Naive B cell (primary cell): ENCODE measurements at places on chromosomes 4 and X.
A peak's percentile ranks its signal among the peaks of the same experiment; 100 is the strongest.

DNA sequence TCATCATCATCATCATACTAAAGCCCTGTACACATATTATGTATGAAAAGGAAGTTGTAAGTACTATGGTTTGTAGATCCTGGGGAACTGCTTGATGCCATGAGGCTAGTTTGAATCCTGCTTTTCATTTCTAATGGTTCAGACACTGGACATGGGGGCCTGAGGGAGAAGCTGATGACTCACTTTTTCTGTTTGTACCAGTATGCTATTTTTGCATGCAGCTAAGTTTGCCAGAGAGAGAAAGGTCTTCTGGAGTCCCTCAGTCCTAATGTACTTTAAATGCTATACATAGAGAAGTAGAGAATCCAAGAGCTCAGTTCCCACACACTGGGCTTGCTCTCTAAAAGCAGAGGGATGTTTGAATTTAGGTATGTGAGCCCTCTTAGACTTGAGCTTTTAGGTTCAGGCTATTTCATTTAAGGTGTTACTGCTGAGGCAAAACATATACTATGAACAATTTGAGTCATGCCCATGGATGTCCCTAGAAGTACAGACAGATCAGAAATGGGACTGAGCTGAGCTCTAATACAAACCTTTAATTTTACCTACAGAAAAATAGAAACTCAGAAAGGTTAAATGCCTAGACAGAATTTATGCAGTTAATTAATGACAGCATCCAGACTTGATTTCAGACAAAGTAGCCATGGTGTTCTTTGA is 17.6 kb upstream of the HS3ST1 start:
- DNase-seq, result no peak

GRCh38 chr4:184189966-184190365 is 27.7 kb downstream of the ENPP6 start:
- DNase-seq, result no peak

- DNase-seq, result no peak
Observed at GRCh38 chr4:66840178-66840577, 705.1 kb downstream of the CENPC start.

DNA sequence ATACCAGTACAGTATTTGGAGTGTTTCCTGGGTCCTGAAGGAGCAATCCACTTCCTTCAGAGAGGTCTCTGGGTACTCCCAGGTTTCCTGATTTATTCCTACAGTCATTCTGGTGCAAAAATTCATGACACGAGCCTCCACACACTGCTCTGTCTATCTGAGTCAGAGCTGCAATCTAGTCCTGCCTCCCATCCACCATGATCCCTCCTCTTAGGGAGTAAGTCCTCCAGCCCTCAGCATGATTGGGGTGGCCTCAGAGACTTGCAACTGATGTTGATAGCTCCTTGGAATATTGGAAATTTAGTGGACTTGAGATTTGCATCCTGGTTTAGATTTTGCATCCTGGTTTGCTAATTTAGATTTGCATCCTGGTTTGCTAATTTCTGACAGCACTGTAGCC is 20.5 kb downstream of the CNGA1 start:
- DNase-seq, result no peak

- peak; percentile 25 for DNase-seq
Observed at GRCh38 chr4:114386637-114387233, 211.9 kb upstream of the UGT8 start.

GRCh38 chrX:45323387-45323786 is 122.7 kb upstream of the DIPK2B start:
- DNase-seq, result no peak

DNA sequence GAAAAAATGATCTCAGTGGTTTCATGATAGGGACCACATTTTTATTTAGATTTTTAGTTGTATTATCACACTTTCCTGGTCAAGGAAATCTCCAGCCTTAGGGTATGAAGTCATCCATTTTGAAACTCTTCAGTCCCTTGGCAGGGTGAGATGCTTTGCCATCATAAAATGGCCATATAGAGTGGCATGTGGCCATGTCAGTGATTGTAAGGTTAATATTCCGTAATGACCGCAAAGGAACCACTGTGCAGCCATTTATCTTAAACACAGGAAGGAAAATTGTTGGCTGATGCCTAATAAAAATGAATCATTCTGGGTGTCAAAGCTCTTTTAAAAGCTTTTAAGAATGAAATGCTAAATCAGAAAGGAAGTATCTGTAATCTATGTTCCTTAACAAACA is 35.6 kb downstream of the COMMD8 start:
- DNase-seq, result no peak

GRCh38 chrX:24025741-24026403 is 1.1 kb downstream of the KLHL15 start:
- DNase-seq, result no peak

GRCh38 chr4:109169170-109169569 is 133.3 kb downstream of the COL25A1 start:
- no peak for DNase-seq

DNA sequence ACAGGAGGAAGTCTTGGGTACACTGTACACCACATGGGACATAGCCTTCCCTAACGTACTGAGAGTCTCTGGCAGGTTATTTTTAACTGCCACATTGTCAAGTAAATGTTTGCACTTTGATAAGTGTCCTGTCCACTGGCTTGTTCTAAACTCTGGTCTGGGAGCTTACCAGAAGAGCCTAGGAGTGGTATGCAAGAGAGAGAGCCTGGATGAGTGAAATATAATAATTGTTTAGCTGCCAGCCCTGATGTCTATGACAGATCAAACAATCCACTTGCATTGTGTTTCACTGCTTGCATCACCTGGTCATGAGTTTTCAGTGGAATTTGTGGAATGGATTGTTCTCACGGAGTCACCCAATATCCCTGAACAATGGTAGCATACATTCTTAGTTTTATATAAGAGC is 91.6 kb downstream of the SHROOM3 start:
- no peak for DNase-seq

GRCh38 chr4:40952217-40952616 is 202.5 kb downstream of the NSUN7 start:
- no peak for DNase-seq

DNA sequence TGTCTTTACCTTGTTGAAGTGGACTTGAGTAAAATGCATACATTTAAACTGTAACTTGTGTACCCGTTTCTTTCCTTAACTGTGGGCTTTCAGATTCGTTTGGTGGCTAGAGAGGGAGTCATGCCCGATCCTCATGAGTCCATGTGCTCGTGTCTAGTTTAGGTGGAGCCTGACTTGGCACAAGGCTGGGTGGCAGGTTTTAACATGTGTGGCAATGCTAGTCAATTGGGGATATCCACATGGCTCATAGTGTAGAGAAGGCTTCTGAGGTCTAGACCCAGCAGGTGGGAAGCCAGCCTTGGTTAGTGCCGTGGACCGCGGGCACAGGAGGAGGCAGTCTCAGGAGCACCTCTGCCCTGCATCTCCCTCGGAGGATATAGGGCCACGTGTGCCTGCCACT is 48.5 kb upstream of the CLCN4 start:
- DNase-seq, result no peak

DNA sequence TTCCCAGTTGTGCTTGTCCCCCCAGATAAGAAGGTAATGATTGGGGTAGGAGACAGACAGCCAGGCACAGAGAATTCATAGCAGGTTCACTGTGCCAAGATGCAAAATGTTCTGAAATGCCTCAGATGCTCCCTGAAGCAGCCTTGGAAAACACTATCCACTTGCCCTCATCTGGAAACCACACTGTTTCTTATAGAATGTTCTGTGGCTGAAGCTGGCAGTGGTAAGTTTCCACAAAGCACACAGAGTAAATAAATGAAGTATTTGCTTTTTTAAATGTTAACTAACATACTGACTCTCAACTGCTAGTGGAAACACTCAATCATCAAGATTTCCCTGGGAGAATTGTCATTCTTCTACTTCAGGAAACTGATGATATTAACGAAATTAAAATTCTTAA is 311.4 kb downstream of the PRDM5 start:
- DNase-seq, result no peak

DNA sequence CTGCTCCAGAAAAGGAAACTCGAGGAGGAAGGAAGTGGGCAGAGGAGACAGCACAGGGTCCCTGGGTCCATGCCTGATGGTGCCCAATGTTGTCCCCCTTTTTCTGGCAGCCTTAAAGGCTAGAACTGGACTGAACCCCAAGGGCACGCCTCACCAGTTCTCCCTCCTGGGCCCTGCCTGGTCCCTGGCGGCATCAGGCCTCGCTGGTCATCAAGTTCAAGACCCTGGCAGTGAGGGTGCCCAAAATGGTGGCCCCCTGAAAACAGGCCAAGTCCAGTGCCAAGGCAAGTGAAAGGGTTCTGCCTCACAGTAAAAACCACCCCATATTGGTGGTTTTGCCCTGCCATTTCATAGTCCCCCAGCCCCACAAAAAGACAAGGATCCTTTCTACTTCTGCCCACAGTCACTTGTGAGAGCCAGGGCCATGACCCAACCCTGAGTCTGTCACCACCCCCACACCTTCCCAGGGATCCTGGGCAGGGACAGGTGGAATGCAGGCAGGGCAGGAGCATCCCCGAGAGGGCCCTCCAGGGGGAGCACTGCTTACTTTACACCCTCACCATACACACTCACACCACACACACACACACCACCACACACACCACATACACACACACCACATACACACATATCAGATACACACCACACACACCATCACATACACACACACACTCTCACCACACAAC is 107.6 kb downstream of the DCTD start:
- DNase-seq, result no peak

- DNase-seq, result no peak
Observed at GRCh38 chr4:177485528-177485927, 43.3 kb upstream of the AGA start.

DNA sequence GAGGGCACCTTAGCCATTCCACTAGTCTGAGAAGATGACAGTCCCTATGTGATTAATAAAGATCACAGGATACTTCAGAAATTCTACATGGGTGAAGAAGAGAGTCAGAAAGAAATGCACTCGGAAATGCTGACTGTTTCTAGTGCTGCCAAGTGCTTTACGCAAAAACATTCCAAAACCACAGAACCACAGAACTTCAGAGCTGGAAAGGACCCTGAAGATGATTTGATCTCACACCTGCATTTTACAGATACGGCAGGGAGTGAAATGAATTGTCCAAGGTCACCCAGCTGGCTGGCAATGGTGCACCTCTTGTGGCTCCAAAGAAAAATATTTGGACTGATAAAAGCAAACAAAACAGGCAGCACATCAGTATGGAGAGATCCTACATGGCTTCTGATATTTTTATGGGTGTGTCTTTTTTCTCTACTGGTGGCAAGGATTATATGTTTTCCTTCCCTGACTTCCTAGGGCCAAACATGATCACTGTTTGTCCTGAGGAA is 115.9 kb downstream of the MAML3 start:
- no peak for DNase-seq

DNA sequence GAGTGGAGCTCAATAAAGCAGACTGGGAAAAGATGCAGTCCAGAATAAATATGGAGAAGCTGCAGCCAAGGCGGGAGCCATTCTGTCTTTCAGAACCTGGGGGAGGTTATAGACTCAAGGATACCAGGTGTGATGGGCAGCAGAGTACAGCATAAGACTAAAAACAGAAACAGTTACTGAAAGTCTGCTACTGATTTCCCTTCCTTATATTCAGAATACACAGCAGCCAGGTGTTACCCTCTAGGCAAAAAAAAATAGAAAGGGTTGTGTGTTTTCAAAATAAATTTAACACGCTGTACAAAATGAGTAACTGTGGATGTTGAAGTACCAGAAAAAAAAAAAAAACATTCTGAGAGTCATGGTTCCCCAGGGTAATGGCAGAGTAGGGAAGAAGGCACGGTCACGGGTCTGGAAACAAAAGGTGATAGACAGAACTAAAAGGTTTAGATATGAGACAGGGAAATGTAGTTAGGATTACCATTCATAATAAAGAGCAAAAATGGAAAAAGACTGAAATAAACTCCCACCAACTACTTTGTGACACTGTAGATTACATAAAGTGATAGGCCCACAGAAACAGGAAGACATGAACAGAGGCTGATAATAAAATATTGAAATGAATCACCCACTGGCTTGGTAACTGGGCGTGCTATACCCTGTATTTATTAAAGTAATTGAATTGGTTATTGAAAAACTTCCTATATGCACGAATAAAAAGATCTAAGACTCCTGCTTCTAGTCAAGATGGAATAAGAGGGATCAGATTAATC is 10.8 kb upstream of the HHIP start:
- DNase-seq, result no peak

- peak; percentile 6 for DNase-seq
Observed at GRCh38 chr4:22237155-22237751, 278.6 kb downstream of the ADGRA3 start.

DNA sequence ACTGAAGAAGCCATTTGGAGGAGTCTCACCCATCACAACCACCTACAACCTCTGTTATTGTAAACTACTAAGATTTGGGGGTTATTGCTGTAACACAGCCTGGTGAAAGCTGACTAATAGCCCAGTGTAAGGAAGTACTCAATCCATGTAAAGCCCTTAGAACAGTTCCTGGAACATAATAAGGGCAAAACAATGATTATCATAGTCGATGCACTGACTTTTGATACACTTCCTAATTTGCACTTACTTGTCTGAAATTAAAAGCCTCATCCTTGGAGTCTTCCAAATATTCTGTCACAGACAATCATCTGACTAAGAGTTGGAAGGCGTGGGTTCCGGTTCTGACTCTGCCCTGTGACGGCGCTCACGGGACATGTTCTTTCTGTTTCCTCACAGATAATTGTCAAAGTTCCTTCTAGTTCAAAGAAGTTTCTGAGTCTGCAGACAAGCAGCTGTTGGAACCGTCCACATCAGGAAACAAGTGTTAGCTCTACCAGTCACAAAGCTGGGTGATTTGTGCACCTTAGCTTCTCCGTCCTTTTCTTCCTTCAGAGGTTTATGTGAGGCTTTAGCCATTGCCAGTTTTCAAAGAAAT is 33.4 kb upstream of the RASGEF1B start:
- DNase-seq, result peak; percentile 81

DNA sequence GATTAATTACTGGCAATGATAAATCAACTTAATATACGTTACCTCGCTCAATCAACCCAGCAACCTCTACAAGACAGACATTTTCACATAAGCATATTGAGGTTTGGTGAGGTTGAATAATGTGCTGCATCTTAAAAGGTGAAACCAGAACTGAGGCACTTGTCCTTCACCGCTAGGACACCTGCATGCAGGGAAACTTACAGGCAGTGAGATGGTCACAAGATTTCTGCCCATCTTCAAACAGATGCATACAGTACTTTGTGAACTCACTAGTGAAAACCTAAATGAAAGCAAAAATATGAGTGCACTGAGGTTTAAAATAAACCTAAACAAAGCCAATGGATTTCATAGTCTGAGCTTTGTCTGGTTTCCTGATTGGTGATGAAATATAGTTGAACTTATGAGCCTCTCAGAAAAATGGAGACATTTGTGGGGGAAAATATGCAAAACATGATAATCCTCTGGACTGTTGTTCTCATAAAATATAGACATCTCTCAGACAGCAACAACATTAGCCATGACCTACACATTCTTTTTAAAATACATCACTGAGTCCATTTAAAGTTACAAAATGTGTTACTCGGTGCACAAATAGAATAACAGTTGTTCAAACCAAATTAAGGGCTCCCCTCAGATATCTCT is 20.9 kb upstream of the PRSS12 start:
- no peak for DNase-seq

GRCh38 chr4:127364911-127365310 is 267.8 kb upstream of the INTU start:
- no peak for DNase-seq

GRCh38 chr4:5626913-5627312 is 81.4 kb downstream of the EVC2 start:
- no peak for DNase-seq

- DNase-seq, result peak; percentile 84
Observed at GRCh38 chrX:130091980-130092522, 18.2 kb downstream of the ELF4 start.

- no peak for DNase-seq
Observed at GRCh38 chrX:155959018-155959587, 38.4 kb upstream of the IL9R start.

GRCh38 chrX:31497086-31497485 is 425.2 kb upstream of the FTHL17 start:
- DNase-seq, result no peak
